Spinal cord (tissue), 10 donors: ENCODE measurements at places on chromosomes 16 and 17. TPM values are rescaled to one million over a fixed set of nuclear protein-coding genes. Genes with fewer than 3 reads are reported as not detected.

Gene TNFRSF13B
- total RNA-seq = not detected

Gene ZNF423
- 16.9 TPM for total RNA-seq

Gene NECAB2
- 12.7 TPM for total RNA-seq

Gene ATAD5
- total RNA-seq = 4.1 TPM

Gene PERCC1
- total RNA-seq = not detected

Gene CDR2
- total RNA-seq = 22.2 TPM

Gene SDR42E2
- total RNA-seq = 0.17 TPM

Gene HID1
- total RNA-seq = 16.5 TPM

Gene BOLA2B
- 102 TPM for total RNA-seq

Gene KRT33B
- 0.20 TPM for total RNA-seq

Gene KRT16
- total RNA-seq = 0.20 TPM

Gene SOX8
- 61.3 TPM for total RNA-seq

DNA sequence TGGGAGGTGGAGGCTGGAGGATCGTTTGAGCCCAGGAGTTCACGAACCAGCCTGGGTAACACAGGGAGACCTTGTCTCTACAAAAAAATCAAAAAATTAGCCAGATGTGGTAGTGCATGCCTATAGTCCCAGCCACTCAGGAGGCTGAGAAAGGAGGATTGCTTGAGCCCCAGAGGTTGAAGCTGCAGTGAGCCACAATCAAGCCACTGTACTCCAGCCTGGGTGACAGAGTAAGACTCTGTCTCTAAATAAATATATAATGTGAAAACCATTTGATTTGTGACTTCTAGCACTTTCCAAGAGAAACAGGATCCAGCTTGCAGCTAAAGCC lies 459.1 kb downstream of the SOX9 start:
- H3K27ac ChIP-seq = peak overlapping the region; percentile 58
- no peak overlapping the region for H3K4me3 ChIP-seq
- DNase-seq = no peak
- no peaks in the 10 kb centered on the region for H3K36me3 ChIP-seq

- peaks cover 86% of the 10 kb centered on the region for H3K4me1 ChIP-seq
- H3K36me3 ChIP-seq = peaks cover 2% of the 10 kb centered on the region
- no peaks in the 10 kb centered on the region for H3K27me3 ChIP-seq
- H3K27ac ChIP-seq = peak overlapping the region; percentile 78
- DNase-seq = no peak
- no peak overlapping the region for H3K4me3 ChIP-seq
Observed at GRCh38 chr17:57553991-57554825, 190.9 kb downstream of the CCDC182 start.

GRCh38 chr17:17088086-17088485 lies 45.8 kb downstream of the MPRIP start:
- H3K27ac ChIP-seq = no peak overlapping the region
- peaks cover 58% of the 10 kb centered on the region for H3K36me3 ChIP-seq
- no peaks in the 10 kb centered on the region for H3K27me3 ChIP-seq
- H3K4me1 ChIP-seq = peaks cover 17% of the 10 kb centered on the region
- H3K4me3 ChIP-seq = no peak overlapping the region

DNA sequence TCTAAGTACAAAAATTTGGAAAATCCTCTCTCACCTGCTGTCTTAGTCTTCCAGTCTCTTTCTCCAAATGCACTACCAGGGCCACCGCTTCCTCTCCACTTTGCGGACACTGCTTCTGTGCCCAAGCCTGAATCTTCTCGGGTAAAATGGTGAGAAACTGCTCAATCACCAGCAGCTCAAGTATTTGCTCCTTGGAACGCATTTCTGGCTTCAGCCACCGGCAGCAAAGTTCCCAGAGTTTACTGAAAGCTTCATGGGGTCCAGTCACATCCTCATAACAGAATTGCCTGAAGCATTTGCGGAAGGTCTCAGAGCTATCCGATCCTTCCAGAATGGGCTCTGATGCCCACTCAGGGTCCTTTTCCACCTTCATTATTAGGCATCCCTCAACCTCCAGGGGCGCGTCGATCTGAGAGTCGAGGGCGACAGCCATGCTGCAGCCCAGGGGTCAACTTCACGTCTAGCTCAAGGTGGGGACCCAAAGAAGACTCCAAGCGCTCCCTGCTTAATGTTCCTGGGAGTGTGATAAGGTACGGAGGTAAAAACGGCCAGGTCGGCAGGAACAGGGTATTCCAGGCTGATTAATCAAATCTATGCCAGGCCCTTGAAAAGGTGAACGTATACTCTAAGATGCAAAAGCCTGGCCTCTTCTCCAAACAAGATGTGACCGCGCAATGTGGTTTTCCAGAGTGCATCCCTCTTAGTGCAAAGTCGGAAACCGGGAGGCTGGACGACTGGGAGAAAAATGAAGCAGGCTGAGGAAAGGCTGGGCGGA lies 763 bp downstream of the ZKSCAN2 start:
- peak overlapping the region; percentile 87 for H3K27ac ChIP-seq
- peaks cover 23% of the 10 kb centered on the region for H3K36me3 ChIP-seq
- peaks cover 24% of the 10 kb centered on the region for H3K4me1 ChIP-seq
- DNase-seq = no peak
- peak overlapping the region; percentile 65 for H3K4me3 ChIP-seq
- no peaks in the 10 kb centered on the region for H3K27me3 ChIP-seq

GRCh38 chr17:28324267-28324745 lies 5.3 kb downstream of the TMEM97 start:
- no peak overlapping the region for H3K27ac ChIP-seq
- H3K27me3 ChIP-seq = no peaks in the 10 kb centered on the region
- peaks cover 4% of the 10 kb centered on the region for H3K4me1 ChIP-seq
- H3K4me3 ChIP-seq = no peak overlapping the region
- DNase-seq = no peak

DNA sequence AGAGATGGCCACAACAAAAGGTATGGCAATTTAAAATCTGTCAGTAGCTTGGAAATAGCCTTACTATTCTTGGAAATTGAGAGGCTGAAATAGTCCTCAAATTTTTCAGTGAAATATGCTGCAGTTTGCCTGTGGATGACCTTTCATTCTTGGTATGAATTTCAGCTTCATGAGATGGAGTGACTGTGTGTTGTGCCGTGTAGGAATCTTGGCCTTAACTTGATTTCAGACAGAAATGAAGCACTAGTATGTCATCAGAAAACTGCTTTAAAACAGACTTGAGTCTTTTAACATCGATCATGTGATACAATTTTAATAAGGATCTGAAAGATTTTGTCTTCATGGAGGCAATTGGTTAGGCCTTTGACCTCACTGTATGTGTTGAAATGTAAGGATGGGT lies 247.2 kb downstream of the CNTNAP4 start:
- no peak overlapping the region for H3K4me3 ChIP-seq
- no peaks in the 10 kb centered on the region for H3K36me3 ChIP-seq
- no peak for DNase-seq
- no peaks in the 10 kb centered on the region for H3K27me3 ChIP-seq

- H3K4me3 ChIP-seq = peak overlapping the region; percentile 83
- H3K36me3 ChIP-seq = peaks cover 8% of the 10 kb centered on the region
Observed at GRCh38 chr17:77373299-77374169, 232.8 kb downstream of the SEC14L1 start.

GRCh38 chr16:4612977-4613635 lies 1.6 kb downstream of the UBALD1 start:
- peaks cover 47% of the 10 kb centered on the region for H3K4me1 ChIP-seq
- no peaks in the 10 kb centered on the region for H3K27me3 ChIP-seq
- H3K36me3 ChIP-seq = peaks cover 53% of the 10 kb centered on the region
- H3K27ac ChIP-seq = no peak overlapping the region
- peak overlapping the region; percentile 56 for H3K4me3 ChIP-seq

DNA sequence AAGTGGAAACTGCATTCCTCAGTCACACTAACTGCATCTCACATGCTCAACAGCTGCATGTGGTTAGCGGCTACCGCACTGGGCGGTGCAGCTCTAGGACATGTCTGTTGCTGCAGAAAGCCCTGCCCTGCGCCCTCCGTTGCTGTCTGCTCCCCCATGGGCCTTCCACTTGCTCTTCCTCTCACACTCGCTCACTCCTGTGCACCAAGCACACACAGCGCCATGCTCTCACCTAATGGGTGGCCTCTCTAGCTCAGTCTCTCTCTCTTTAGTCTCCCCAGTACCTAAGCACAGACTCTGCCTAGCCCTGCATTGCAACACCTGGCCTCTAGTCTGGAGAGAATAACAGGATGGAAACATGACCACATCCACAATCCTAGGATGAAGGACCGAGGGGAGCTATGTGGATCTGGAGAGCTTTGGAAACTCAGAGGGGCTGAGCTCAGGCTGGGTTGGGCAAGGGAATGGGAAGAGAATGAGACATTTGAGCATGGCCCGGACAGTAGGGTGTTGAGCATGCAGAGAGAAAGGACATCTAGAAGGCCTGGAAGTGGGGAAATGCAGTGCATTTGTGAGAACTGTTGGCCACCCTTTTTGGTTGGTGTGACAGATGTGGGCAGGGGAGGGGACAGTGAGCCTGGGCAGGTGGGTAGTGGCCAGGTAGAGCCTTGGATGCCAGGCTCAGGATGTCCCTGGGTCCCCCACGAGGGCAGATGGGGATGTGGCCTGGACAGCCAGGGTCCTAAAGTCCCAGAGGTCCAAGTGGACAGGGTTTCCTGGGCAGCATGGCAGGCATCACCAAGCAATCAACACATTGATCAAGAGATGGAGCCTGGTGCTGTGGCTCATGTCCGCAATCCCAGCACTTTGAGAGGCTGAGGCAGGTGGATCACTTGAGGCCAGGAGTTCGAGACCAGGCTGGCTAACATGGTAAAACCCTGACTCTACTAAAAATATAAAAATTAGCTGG lies 16.1 kb downstream of the SGCA start:
- no peak overlapping the region for H3K4me3 ChIP-seq
- H3K27me3 ChIP-seq = no peaks in the 10 kb centered on the region
- H3K36me3 ChIP-seq = peaks cover 3% of the 10 kb centered on the region
- H3K27ac ChIP-seq = peak overlapping the region; percentile 80
- no peak for DNase-seq
